Endothelial cell of umbilical vein (primary cell): ENCODE measurements at places on chromosomes 5 and 9.

GRCh38 chr5:132180134-132180745, 47.4 kb downstream of the P4HA2 start:
- peak; percentile 78 for DNase-seq

- DNase-seq, result no peak
These were observed 235.4 kb downstream of the FSTL4 start for GRCh38 chr5:133376986-133377385.

DNA sequence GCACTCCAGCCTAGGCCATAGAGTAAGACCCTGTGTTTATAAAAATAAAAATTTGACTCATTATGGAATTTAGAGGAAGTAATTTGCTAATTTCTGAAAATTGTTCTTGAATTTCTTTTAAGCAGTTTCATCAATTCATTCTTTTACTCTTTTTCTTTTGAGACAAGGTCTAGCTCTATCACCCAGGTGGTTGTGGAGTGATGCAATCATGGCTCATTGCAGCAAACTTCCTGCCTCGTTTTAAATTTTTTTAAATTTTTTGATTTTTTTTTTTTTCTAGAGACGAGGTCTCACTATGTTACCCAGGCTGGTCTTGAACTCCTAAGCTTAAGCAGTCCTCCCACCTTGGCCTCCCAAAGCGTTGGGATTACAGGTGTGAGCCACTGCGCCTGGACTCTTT, 3.1 kb upstream of the CAMLG start:
- no peak for DNase-seq

DNA sequence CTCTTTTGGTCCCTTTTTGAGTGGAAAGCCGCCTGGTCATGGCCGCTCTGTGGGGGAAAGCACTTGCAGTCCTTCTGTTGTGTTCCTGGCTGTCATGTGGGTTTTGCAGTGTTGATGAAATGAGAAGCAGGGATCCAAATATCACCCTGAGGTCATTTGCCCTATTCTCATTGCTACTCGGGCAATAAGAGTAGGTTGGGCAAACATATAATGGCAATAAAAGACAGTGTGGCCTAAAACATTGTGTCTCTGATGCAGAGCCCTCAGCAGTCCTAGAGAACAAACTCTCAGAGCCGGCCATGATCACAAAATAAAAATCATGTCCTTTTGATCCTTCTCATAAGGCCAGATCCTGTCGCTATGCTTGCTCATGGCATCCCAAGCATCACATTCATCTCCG, 361.1 kb upstream of the KLF4 start:
- no peak for DNase-seq

- DNase-seq, result no peak
These were observed 3.9 kb upstream of the FKTN start for GRCh38 chr9:105554042-105554441.

DNA sequence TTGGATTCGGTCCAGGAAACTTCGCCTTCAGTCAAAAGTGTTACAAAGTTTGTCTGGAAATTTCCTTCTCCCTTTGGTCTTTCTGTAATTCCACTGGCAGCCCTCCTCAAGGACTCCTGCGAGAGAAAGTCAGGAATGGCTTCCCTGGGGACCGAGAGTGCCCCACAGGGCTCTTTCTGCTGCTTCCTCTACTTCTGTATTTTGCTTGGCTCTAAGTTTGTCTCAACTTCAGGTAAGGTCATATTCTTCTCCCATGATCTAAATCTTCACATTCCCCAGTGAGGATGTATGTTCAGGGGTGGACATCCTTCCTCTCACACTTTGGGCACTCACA, 10.3 kb upstream of the RIOK2 start:
- DNase-seq, result no peak

GRCh38 chr5:122394284-122394930, 82.4 kb downstream of the SNCAIP start:
- no peak for DNase-seq

GRCh38 chr5:72115296-72115695, 8.0 kb downstream of the MAP1B start:
- DNase-seq, result no peak

- no peak for DNase-seq
These were observed 285.1 kb upstream of the DAP start for GRCh38 chr5:11046160-11046559.

DNA sequence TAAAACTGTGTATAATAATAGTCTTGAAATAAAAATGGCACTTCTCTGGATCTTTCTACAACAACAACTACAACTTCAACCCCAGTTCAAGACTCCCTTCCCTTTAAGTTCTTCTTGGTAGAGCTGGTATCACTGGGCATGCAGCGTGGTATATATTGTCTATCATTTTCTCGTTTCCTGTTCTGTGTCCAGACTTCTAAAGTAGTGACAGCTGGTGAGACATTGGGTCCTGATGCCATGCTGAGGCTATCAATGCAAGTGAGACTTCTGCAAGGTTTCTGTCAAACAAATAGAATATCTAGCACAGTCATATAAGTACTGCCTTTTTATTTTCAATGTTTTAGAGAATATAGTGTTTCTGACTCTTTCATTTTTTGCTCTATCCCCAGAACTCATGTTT, 123.0 kb upstream of the GRIN3A start:
- no peak for DNase-seq

DNA sequence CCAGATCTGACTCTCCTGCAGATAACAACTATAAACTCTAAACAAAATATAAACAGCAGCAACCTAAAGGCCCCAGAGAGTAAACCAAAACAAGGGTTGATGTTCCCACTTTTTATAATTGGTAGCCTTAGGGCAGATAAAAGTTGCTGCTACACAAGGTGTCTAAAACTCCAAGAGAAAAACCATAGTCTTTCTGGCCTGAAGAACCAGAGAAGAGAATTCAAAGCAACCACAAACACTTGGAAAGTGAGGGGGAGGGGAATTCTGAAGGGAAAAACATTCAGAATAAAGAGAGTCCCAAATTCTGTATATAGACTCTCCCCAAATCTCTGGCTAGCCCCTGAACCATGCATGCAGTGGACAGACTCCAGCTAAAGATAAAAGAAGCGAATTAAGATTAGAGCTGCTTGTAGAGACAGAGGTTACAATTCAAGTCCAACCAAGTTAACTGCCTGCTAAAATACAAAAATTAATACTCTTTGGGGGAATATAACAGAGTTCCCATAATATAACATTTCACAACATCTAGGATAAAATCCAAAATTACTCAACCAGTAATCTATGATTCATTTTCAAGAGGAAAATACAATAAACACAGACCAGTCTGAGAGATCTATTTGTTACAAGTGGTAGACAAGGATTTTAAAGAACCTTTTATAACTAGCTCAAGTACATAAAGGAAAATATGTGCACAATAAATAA, 37.5 kb upstream of the RGMB start:
- DNase-seq, result no peak

DNA sequence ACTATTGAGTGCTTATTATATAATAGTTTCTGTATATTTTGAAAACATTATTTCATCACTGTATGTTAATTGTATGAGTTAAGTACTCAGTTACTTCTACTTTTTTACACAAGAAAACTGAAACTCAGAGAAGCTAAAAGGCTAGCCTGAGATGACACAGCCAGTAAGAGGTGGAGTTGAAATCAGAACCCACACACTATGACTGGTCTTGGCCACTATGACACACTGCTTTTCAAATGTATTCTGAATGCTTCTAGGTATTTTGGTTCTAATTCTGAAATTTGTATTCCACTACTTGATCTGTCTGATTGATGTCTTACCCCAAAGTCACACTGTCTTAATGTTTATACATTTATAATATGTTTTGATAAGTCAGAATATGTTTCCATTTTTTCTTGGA, 181.8 kb downstream of the ZDHHC21 start:
- DNase-seq, result no peak

- peak; percentile 23 for DNase-seq
These were observed 24.4 kb downstream of the SLC25A25 start for GRCh38 chr9:128092199-128092977.
